Mucosa of gallbladder (tissue), 1 donor: ENCODE measurements at places on chromosomes 3 and 15.

DNA sequence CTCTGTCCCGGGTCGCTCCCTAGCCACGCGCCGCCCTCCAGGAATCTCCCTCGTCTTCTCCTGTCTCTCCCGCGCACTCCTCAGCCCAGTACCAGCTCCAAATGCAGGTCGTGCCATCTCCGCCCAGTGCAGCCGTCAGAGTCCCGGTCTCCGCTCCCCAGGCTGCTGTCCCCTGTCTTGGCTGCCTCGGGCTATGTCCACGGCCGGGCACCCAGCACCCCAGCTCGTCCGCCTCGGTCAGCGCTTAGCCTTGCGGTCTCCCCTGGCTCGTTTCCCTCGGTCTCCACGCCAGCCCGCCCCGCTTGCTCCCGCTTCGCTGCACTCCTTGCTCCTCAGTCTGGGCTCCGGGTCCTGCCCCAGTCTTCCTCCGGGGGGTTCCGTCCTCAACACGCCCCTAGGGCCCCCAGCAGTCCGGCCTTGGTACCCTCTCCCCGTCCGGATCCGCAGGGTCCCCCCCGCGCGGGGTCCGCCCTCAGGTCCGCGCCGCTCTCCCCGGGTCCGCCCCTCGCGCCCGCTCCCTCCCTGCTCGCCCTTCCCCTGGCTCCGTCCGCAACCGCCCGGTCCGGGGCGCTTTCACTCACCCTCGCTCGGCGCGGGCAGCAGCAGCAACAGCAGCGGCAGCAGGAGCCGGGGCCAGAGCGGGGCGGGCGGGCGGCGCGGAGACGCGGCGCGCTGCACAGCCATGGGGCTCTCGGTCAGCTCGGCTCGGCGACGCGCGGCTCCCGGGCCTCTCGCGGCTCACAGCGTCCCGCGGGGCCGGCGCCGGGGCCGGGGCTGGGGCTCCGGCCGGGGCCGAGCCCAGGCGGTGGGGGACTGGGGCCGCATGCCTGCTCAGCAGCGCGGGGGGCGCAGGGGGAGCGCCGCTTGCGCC, 462 bp downstream of the IGDCC3 start:
- DNase-seq: no peak

GRCh38 chr3:159007331-159007730, 205.5 kb downstream of the MFSD1 start:
- DNase-seq: no peak

GRCh38 chr3:100244264-100244663, 16.5 kb upstream of the TBC1D23 start:
- no peak for DNase-seq

GRCh38 chr3:108328821-108329486, 32.6 kb downstream of the HHLA2 start:
- no peak for DNase-seq

DNA sequence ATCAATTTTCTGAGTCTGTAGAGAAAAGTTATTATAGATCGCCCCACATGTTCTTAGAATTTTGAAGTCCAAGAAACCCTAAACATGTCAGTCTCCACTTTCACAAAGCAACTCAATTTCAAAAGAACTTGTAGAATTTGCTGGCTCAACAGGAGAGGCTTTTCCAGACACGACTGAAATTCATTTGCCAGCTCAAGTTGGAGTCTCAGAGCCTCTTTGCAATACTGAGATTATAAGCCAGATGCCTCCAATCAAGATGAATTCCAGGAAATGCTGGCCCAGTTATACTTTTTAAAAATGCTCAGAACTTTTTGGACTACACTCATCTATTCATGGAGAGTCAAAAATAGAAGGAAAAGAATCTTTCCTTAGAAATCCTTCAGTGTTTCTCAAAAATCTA, 56.9 kb upstream of the NLGN1 start:
- DNase-seq: no peak

DNA sequence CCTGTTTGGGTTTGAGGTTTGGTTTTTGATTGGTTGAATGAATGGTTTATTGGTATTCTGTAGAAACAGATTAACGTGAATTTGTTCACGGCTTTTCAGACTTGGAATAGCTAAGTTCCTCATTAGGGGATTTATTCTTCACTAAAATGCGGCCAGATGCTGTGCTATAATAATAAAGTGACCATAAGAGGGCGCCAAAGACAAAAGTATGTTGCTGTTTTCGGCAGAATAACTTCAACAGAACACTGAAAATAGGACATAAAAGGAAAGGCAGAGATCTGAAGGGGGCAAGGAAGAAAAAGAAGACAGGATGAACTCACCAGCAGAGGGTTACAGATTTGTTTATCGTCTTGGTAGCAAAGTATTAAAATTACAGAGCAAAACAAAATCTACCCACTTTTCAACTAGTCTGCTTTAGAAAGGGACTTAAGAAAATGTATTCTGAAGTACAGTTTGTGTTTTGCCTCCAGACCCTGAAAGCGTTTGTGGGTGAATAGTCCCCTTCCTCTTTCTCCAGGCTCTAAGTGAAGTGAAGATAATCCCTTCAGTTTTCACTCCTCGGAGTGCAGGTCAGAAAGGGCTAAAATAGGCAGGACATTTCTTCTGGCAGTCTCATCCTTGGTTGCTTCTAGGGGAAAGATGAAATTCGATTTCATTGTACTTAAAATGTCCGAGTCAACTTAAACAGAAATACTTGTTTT, 147.6 kb downstream of the IL20RB start:
- peak; percentile 29 for DNase-seq

- peak; percentile 58 for DNase-seq
Measured at GRCh38 chr3:133040696-133041523, 2.7 kb downstream of the TMEM108 start.

DNA sequence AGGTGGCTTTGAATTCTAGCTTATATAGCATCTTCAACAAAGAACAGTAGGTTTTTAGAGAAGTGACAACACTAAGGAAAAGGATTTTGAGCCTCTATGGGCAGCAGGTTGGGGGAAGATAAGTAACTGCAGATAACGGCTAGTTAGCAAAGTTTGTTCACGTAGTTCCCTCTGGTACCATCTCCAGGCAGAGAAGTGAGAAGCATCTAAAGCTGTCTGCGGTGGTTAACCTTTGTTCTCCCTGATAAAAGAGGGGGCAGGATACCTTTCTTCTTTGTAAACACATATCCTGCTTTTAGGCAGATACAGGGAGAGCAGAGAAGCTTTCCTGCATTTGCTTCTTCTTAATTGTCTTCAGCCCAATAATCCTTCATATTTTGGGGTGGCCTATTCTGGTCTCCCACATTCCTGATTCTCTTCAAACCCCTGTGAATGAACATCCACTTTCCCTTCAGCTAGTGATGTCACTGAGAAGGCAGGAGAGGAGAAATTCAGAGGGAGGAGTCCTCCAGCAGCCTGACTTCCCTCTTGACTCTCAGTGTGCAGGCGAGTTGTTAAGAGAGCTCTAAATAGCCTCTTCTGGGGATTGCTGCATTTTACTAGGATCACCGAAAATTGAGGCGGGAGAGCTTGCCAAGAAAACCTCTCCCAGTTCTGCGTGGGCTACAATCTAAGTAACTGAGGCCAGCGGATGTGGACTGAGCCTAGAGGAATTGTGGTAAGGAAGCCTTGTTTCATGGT, 393.7 kb upstream of the C2CD4B start:
- no peak for DNase-seq

DNA sequence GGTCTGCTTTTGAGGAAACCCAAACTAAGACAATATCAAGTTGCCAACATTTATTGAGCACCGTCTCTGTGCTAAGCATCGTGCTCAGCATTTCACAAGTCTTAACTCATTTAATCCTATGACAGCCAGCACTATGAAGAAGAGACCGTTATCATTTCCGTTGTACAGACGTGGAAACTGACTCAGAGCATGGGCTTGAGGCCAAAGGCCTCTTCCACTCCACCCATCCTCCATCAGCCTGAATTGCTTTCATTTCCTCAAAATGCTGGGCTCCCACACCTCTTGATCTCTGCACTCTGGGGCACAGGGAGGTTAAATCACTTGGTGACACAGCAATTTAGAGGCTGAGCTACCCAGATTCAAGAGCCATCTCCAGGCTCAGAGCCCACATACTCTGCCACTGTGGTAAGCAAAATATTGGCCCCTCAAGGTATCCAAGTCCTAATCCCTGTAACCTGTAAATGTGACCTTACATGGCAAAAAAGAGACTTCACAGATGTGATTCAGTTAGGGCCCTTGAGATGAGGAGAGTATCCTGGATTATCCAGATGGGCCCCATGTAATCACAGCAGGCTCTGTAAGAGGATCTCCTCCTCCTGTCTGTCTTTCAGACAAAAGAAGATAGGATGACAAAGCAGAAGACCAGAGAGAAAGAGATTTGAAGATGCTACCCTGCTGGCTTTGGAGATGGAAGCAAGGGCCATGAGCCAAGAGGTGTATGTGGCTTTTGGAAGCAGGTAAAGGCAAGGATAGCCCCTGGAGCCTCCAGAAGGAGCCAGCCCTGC, 24.3 kb upstream of the FLNB start:
- peak; percentile 61 for DNase-seq

DNA sequence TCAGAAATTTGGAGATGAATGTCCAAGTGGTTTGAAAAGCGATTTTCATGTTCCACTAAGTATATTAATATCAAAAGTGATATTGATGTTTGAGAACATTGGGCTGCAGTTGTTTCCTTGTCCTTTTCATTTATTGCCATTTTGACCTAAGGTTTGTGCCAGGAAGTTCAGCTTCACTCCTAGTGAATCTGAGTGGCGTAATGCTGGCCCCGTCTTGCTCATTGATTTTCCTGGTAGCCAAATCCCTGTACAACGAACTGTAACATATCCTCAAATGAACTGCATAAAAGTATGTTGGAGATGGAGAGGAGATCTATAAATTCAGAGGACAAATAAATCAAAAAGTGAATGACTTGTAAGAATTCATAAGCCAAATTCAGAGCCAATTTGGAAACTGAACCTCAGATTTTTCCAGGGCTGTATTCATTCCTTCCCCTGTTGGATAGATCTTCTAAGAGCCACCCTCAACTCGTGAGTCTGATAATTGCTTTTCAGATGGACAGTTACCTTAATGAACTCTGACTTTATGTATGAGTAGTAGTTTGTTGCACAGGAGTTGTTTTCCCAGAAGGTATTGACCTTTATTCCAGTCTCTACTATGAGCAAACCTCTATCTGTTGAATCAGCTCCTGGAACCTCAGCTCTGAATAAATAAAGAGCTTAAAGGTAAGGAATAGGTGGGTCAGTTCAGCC, 72.8 kb downstream of the ITPR1 start:
- DNase-seq: peak; percentile 45

DNA sequence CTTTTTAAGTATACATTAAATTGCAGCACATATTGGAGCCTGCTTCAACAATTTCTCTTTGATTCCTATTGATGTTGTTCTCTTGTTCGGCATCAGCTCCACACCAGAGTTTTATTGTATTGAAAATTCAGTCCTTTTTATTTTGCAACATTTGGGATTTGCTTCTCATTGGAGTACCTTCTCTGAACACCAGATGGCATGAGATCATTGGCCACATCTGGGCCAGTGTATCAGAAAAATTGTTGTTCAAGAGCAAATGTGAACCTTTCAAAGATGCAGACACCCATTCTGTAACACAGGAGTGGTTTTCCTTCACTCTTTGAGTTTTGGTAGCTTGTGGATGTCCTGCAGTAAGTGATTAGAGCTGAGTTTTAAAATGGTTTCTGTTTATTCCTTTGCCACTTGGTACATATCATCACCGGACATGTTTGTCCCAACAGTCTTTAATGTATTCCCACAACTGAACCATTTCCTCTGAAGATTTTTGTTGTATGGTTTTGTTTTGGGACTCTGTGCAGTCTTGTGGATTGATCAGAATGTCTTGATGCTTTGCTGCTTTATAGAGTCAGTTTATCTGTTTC, 96.1 kb downstream of the MCTP2 start:
- no peak for DNase-seq

DNA sequence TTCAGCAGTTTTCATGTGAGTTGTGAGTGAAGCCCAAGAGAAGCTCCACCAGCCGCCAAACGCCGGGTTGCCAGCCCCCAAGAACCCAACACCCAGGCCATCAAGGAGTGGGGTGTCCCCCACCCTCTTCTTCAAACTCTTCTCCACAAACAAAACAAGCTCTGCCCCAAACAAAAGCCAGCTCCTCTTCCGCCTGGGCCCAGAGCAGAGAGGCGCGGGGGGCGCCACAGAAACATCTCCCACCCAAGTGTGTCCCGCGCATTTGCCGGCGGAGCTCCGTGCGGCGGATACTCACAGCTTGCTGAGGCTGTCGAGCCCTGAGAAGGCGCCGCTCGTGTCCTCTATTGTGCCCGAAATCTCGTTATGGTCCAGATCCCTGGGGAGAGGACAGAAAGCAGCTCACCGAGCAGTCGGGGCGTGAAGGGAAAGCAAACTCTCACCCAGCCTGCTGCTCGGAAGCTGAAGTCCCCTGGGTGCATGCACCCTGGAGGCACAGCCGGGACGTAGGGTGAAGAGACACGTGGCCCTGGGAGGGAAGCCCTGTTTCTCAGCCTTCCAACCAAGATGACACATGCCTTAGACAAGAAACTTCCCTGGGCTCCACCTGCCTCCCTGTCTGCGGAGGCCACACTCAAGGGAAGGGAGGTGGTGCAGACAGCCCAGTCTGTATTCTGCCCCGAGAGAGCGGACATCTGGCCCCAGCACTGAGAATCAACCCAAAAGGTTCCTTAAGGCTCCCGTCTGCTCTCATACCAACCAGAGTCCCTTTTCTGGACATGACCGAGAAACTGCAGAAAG, 95.7 kb downstream of the LRIG1 start:
- DNase-seq: no peak

DNA sequence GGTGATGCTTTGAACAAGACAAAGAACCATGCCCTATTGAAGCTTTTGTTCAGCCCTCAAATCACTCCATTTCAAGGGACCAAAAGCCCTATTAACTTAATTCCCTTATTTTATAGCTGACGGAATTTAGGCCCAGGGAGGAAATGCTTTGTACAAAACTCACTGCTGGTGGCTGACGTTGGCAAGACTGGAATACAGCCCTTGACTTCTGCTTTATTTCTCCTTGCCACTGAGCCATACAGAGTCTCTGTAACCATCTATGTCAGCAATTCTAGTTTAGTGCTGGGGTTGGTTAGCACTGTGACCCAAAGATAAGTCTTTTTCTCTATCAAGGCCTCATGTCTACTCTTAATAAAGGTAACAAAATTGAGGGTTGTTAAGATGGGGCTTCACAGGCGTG, 316.1 kb upstream of the TPRG1 start:
- no peak for DNase-seq

DNA sequence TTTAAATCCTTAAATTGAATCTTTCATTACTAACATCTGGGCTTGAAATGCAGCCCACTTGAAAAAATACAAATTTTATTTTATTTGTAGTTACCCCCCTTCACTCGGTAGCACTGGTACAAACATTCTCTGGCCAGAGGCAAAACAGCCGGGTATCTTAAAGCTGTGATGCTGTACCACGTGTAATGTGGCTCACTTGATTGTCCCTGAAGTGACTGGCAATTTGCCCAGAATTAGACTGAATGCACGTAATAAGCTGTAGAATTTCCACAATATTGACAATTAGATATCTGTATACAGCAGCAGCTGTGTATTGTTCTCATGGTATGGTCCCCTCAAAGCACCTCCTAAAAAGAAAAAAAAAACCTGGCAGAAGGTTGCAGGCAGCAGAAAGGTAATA, 192.8 kb upstream of the TBC1D5 start:
- no peak for DNase-seq

DNA sequence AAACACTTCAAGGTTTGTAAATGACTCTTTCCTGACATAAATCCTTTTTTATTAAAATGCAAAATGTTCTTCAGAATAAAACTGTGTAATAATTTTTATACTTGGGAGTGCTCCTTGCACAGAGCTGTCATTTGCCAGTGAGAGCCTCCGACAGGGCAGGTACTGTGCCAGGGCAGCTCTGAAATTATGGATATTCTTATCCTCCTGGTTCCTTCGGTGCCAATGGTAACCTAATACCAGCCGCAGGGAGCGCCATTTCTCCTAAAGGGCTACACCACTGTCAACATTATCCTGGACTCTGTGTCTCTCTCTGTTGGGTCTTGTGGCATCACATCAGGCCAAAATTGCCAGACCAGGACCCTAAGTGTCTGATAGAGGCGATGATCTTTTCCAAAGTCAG, 33.0 kb downstream of the CHDH start:
- DNase-seq: no peak
